Activated naive CD8-positive, alpha-beta T cell treated with anti-CD3 and anti-CD28 coated beads, Interleukin-2, amount 50 U/mL, for 24 hours (primary cell): ENCODE measurements at places on chromosomes 12 and 14.

DNA sequence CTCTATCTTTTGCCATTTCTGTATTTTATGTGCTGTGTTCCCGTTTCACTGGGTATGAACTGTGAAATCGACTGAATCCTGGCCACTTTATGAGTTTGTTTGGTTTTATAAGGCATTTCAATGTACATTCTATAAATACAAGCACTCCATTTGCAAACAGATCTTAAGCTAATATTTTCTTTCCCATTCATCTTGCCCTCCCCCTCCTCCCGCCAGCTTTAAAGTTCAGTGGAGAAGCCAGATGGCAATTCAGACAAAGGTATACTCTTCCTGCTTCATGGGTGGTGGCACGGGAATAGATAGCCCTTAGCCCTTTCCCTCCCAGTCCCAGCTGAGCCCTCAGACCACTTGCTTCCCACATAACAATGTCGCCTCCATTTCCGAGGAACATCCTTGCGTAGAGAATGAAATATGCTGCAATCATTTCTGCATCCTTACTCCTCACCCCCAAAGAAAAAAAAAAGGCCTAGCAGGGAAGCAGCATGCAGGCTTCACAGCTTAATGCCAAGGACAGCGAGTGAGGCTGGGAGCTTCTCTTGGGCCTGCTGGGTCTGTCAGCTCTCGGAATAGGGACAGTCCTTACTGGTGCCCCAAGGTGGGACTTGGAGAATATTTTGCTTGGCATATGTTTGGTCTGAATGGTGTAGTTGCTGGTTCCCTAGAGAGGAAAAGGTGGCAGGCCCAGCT lies 52.8 kb upstream of the SRSF5 start:
- no peak for DNase-seq
- no peak overlapping the region for H3K4me3 ChIP-seq
- H3K27me3 ChIP-seq: no peaks in the 10 kb centered on the region
- no peak overlapping the region for H3K27ac ChIP-seq
- peaks cover 21% of the 10 kb centered on the region for H3K36me3 ChIP-seq

GRCh38 chr12:10027721-10028120 lies 2.8 kb upstream of the CLEC9A start:
- H3K36me3 ChIP-seq: no peaks in the 10 kb centered on the region
- no peaks in the 10 kb centered on the region for H3K4me1 ChIP-seq
- H3K27ac ChIP-seq: no peak overlapping the region
- no peak overlapping the region for H3K4me3 ChIP-seq
- DNase-seq: no peak

GRCh38 chr12:121438905-121439304 lies 39.0 kb downstream of the RNF34 start:
- no peaks in the 10 kb centered on the region for H3K27me3 ChIP-seq
- no peak for DNase-seq
- peaks cover 4% of the 10 kb centered on the region for H3K4me1 ChIP-seq
- H3K27ac ChIP-seq: no peak overlapping the region

DNA sequence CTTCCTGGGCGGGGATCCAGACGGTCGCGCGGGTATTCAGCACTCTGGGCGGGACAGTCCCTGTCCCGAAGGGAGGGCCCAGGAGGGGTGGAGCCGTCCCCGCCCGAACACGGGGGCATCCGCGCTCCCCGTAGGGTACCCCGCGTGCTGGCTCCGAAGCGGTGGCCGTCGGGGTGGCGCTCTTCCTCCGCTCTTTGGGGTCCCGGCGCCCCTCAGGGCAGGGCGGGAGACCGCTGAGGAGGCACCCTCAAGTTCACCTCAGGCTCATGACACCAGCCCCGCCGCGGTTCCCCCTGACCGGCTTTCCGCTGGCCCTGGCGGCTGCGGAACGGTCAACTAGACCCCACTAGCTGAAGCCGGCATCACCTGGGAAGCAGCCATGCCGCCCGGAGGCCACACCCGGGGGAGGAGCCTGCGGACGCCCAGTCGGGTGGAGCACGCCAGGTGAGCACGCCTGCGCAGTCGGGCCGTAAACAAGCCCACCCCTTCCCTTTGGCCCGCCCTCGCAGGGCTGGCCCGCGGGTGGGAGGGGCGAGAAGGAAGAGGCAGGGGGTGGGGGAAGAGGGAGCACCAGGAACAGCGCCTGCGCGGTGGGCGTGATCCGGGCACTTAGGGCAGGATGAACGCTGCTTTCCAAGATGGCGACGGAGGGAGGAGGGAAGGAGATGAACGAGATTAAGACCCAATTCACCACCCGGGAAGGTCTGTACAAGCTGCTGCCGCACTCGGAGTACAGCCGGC lies at the start of gene WDR20:
TSS of gene WDR20 (plus strand) at position 612 of the 741 bp plus-strand sequence. CDS start at position 639, 27 bp downstream.
- H3K4me1 ChIP-seq: peaks cover 30% of the 10 kb centered on the region
- peak; percentile 100 for DNase-seq
- peak within 1 kb of the TSS; percentile 97 for H3K27ac ChIP-seq
- peak within 1 kb of the TSS; percentile 97 for H3K4me3 ChIP-seq

DNA sequence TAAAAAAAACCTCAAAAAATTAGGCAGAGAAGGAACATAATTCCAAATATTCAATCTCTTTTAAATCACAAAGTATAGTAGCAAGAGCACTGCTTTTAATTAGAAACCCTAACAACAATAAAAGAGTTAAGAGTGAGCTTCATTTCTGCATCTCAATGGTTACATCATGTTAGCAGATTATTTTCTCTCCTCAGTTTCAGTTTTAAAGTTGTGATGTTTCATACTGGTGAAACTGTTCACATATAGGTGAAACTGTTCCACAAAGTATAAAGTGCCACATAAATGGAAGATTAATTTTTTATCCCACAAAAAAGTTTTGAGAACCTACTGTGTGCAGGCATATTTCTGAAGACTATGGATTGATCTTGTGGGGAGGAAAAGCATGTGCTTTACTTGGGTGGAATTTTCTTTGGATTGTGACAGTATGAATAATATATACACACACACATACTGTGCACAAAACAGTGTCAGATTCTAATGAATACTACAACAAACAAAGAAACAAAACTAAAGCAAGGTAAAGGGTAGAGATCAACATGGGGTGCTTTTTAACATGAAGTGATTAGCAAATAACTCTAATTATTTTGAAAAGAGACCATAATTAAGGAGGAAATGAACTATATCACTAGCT lies 17.1 kb downstream of the LUM start:
- H3K4me3 ChIP-seq: no peak overlapping the region
- H3K36me3 ChIP-seq: no peaks in the 10 kb centered on the region
- H3K27me3 ChIP-seq: no peaks in the 10 kb centered on the region
- no peaks in the 10 kb centered on the region for H3K4me1 ChIP-seq
- no peak for DNase-seq

GRCh38 chr12:31226639-31227038 lies 99.3 kb downstream of the SINHCAF start:
- no peaks in the 10 kb centered on the region for H3K4me1 ChIP-seq
- H3K4me3 ChIP-seq: no peak overlapping the region
- no peaks in the 10 kb centered on the region for H3K36me3 ChIP-seq
- no peaks in the 10 kb centered on the region for H3K27me3 ChIP-seq

- H3K4me3 ChIP-seq: no peak overlapping the region
- no peaks in the 10 kb centered on the region for H3K36me3 ChIP-seq
- H3K27ac ChIP-seq: no peak overlapping the region
- peaks cover 56% of the 10 kb centered on the region for H3K4me1 ChIP-seq
- DNase-seq: no peak
Observed at GRCh38 chr14:68247274-68247673, 427.7 kb downstream of the RAD51B start.

DNA sequence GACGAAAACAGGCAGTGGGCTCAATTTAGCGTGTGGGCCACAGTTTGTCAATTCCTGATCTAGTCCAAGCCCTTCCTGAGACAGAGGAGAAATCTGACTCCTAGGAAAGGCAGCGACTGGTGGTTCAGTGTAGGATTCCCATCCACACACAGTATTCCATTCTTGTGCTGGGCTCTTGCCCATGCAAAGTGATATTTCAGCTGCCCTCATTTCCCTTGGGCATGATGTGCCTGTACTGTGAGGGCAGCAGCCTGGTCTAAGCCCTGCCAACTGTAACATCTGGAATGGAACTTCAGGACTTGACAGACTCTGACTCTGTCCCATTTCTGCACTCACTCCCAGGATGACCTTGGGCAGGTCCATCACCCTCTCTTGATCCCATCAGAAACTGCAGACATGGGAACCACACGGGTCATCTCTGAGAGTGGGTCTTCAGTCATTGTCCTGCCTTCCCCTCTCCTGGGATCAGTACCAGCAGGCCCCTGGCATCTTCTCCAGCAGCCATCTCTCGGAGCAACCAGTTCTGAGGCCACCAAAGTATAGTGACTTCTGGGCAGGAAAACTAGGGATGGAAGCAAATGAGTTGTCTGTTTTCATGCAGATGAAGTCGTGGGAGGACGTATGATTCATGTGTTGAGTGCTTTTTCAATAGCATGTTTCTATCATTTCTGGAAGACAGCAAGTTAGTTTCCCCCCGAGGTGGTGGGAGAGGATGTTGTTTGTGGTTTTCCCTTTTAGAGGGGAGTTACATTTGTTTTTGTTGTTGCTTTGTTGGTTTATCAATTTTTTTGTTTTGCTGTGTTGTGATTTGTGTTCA lies 54.2 kb upstream of the BCL2L14 start:
- no peaks in the 10 kb centered on the region for H3K36me3 ChIP-seq
- peak overlapping the region; percentile 22 for H3K4me3 ChIP-seq
- peaks cover 2% of the 10 kb centered on the region for H3K27me3 ChIP-seq
- H3K4me1 ChIP-seq: peaks cover 73% of the 10 kb centered on the region
- peak overlapping the region; percentile 92 for H3K27ac ChIP-seq

GRCh38 chr12:24127919-24128721 lies 178.7 kb upstream of the SOX5 start:
- H3K27me3 ChIP-seq: no peaks in the 10 kb centered on the region
- H3K4me1 ChIP-seq: no peaks in the 10 kb centered on the region
- no peak for DNase-seq
- H3K27ac ChIP-seq: no peak overlapping the region
- H3K4me3 ChIP-seq: no peak overlapping the region
- H3K36me3 ChIP-seq: no peaks in the 10 kb centered on the region

DNA sequence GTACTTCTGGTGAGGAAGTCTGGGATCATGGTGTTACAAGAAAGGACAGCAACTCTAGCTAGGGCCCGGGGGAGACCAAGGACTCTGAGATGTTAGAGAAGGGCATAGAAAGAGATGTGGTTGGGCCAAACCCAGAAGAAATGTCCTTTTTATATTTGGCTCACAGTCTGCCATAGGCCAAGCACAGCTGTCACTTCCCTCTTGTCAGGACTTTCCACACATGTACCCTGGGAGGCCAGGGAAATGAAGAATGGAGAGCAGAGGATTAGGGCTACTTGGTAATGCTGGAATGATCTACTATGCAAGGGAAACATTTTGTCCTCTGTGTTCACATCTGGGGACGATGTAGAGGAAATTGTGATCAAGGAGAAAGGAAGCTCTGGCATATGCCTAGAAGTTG lies 9.2 kb downstream of the MYO1A start:
- H3K36me3 ChIP-seq: no peaks in the 10 kb centered on the region
- no peaks in the 10 kb centered on the region for H3K27me3 ChIP-seq
- DNase-seq: no peak
- H3K4me3 ChIP-seq: no peak overlapping the region

GRCh38 chr12:107431942-107432341 lies 253.7 kb upstream of the PWP1 start:
- H3K4me1 ChIP-seq: peaks cover 14% of the 10 kb centered on the region
- H3K27me3 ChIP-seq: no peaks in the 10 kb centered on the region
- no peak for DNase-seq
- H3K36me3 ChIP-seq: no peaks in the 10 kb centered on the region
- H3K4me3 ChIP-seq: no peak overlapping the region
- H3K27ac ChIP-seq: no peak overlapping the region

- H3K27ac ChIP-seq: no peak overlapping the region
- H3K4me3 ChIP-seq: no peak overlapping the region
- DNase-seq: no peak
- no peaks in the 10 kb centered on the region for H3K27me3 ChIP-seq
Observed at GRCh38 chr12:114949058-114949820, 265.3 kb upstream of the TBX3 start.

- no peaks in the 10 kb centered on the region for H3K27me3 ChIP-seq
- no peak for DNase-seq
- peaks cover 18% of the 10 kb centered on the region for H3K36me3 ChIP-seq
- no peak overlapping the region for H3K4me3 ChIP-seq
- H3K27ac ChIP-seq: no peak overlapping the region
Observed at GRCh38 chr12:121652767-121653497, 16.5 kb downstream of the MORN3 start.

GRCh38 chr12:63909746-63910145 lies 65.2 kb downstream of the SRGAP1 start:
- no peaks in the 10 kb centered on the region for H3K36me3 ChIP-seq
- no peak overlapping the region for H3K27ac ChIP-seq
- peaks cover 2% of the 10 kb centered on the region for H3K27me3 ChIP-seq
- no peaks in the 10 kb centered on the region for H3K4me1 ChIP-seq
- DNase-seq: no peak

DNA sequence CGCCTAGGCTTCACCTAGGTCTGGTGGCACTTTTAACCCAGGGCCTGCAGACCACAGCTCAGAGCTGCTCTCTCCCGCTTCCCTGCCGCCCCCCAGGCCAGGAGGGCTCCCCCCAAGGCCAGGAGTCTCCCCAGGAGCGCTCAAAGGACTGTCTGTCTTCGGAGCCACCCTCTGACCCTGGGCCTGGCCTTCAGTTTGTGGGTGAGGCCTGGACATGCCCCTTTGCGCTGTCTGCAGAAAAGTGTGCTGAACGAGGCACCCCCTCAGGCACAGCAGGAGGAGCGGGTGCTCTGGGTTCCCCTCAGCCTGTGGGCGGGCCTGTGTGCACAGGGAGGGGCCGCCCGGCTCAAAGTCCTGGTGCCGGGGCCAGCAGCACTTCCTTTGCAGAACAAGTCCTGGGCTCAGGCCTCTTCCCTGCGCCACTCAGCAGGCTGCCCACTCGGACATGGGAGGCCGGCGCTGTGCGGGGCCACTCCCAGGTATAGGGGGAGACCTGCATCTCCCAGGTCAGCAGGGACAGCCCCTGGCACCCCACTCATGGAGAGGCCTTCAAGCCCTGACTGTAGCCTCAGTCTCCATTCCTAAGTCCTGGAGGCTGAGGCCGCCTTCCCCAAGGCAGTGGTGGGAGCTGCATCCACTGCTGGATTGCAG lies 14.3 kb downstream of the DEGS2 start:
- H3K36me3 ChIP-seq: peaks cover 2% of the 10 kb centered on the region
- DNase-seq: no peak
- no peak overlapping the region for H3K4me3 ChIP-seq
- peaks cover 15% of the 10 kb centered on the region for H3K4me1 ChIP-seq
- H3K27me3 ChIP-seq: peaks cover 2% of the 10 kb centered on the region

GRCh38 chr12:24418157-24418556 lies 468.7 kb upstream of the SOX5 start:
- H3K27me3 ChIP-seq: peaks cover 5% of the 10 kb centered on the region
- no peak for DNase-seq
- H3K27ac ChIP-seq: no peak overlapping the region
- peaks cover 10% of the 10 kb centered on the region for H3K4me1 ChIP-seq
